ENCODE measurements at places on chromosomes 2 and 18. TPM values are rescaled to one million over a fixed set of nuclear protein-coding genes. Genes with fewer than 3 reads are reported as not detected.

SNTG2 gene
- 2.9 TPM for polyA plus RNA-seq

KCNE4 gene
- 12.8 TPM for polyA plus RNA-seq

IWS1 gene
- polyA plus RNA-seq = 79.4 TPM

IL36G gene
- 0.27 TPM for polyA plus RNA-seq

CD8B2 gene
- 0.15 TPM for polyA plus RNA-seq

CRYGA gene
- not detected for polyA plus RNA-seq

GLI2 gene
- 12.8 TPM for polyA plus RNA-seq

KCNF1 gene
- polyA plus RNA-seq = 1.2 TPM

- DNase-seq = no peak
Measured at GRCh38 chr2:97779141-97779540, 65.8 kb downstream of the ZAP70 start.

- no peak for DNase-seq
Measured at GRCh38 chr18:36149514-36150289, 20.0 kb downstream of the ELP2 start.

DNA sequence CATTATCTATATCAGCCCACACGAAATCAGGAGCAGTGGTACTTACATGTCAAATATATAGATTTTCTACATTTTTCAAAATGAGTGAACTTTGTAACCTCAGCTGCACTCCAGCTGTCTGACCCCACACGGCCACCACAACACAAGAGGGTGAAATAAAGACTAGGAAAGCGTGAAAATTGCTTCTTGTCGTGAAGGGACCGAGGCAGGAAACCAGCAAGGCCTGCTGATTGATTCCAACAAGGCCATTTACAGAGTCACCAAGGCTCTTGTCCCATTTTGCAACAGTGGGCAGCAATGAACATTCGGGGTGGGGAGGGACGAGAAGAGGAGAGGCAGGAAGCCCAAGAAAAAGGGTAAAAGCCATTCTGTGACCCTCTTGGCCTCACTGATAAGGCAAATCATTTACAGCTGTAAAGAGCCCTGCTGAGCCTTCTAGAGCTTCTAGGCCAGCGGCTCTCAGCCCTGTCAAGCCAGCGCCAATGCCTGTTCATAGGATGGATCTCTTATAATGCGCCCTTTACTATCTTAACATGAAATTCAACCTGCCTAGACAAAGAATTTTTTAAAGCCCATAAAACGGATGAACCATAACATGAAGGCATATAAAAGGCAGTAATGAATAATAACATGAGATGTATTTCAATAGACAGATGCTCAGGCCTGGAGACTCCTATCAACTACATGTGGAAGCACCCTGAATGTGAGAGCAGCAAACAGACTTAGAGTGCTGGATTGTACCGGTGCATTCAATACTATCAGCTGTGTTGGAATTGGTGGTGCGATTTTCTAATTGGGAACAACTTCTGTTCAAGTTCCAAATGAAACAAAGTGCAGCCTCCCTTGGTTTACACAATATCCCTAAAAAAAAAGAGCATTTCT, 269.0 kb downstream of the CDCA7 start:
- DNase-seq = no peak

DNA sequence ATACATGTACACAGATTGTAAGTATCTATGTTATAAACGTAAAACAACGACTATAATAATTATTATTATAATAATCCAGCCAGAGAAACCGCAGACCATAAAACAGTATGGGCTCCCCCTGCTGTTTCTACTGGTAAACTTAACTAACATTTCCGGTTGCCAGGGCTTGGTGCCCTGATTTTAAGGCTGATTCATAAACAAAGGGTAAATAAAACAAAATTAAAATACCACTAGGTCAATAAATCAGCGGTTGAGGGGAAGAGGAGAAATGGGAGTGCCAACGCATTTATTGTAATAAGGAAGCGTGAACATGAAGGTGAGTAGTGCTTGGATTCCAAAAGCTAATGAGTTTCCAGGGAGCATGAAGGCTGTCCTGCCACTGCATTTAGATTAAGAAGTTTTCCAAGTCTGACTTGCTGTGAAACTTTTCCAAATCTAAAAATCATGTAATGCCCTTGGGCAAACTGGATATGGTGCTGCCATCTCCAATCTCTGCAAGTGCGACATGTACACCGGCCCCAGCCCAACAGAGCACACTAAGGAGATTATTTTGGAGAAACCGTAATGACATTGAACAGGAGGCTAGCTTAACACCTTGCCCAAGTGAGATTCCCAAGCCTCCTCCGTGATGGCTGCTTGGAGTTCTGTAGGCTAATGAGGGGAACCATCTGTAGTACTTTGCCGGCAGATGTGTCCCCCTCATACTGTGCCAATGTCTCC, 50.7 kb upstream of the HNRNPA3 start:
- no peak for DNase-seq

GRCh38 chr2:33123216-33123615, 176.5 kb downstream of the LTBP1 start:
- DNase-seq = no peak

DNA sequence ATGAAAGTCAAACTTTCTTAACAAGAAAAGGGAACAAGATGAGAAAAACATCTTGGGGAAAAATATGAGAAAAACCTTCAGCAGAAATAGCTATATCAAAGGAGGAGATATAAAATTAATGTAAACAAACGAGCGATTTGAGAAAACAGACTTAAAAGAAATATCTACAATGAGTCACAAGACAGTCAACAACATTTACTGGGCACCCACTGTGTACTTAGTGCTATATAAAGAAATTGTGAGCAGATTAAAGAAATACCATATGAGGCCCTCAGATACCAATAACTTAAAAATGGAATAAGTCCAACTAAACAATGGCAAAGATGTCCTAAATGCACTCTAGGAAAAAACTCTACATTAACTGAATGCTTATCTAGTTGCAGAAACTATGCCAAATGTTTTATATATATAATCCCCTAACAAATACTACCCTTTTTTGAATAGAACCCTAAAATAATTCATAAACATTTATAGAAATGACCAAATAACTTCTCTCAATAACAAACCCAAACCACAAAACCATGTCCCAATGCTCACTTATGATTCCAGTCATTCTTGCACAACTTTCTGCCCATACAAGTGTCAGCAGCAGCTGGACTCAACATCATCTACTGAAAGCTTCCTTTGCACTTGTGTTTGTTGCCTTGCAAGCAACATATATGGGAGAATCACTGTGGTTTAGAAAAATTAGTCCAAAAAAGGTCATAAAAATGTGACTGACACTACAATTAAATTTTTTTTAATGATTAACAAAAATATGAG, 83.5 kb downstream of the COBLL1 start:
- DNase-seq = no peak

DNA sequence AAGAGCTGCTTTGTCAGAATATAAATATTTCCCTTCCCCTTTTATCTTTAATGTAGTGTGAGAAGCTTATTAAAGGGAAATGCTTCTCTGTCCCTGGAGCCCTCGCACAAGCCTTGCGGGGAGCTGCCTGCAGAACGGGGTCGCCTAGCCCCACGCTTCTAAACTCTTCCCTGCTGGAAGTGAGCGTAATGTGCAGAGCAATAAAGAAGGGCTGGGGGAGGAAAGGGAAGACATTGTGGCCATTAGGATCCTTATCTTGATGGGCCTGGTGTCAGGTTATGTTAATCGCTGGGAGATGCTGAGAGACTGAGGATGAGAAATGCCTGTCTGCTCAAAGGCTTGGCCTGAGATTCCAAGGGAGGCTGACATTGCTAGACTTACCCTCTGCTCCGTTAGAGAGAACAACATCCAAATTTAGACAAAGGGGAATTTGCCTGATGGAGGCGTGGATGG, 18.9 kb upstream of the FZD7 start:
- no peak for DNase-seq

DNA sequence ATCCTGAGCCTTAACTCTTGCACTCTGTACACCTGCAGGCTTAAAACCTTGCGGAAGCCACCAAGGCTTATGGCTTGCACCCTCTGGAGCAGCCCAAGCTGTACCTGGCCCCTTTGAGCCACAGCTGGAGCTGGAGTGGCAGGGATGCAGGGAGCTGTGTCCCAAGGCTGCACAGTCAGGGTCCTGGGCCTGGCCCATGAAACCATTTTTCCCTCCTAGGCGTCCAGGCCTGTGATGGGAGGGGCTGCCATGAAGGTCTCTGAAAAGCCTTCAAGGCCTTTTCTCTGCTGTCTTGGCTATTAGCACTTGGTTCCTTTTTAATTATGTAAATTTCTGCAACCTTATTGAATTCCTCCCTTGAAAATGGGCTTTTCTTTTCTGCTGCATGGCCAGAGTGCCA, 56.4 kb downstream of the FAM124B start:
- no peak for DNase-seq

DNA sequence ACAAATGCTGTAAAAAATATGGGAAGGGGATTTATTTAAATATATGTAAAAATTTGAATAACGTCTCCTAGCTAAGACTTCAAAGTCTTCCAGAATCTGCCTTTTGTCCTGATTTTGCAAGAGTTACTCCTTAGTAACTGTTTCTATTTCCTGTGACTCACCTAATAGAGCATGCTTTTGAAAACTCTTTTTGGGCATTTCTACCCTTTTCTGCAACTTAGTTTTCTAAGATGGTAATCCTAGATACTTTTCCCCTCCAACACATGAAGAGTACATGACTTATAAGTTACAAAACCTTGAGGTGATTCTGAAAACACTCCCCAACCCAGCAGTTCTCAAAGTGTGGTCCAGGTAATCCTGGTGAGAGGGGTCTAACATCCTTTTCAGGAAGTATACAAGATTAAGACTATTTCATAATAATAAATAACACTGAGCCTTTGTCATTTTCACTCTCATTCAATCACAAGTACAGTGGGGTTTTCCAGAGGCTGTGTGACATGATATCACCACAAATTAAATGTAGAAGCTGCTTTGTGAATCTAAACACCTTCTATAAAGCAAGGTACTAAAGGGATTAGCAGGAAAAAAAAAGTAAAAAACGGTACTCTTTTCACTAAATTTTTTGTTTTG, 31.9 kb downstream of the PPP4R3B start:
- DNase-seq = no peak

- DNase-seq = no peak
Measured at GRCh38 chr2:200463452-200463851, 46.4 kb downstream of the KCTD18 start.

- no peak for DNase-seq
Measured at GRCh38 chr2:132439703-132440398, 23.2 kb downstream of the GPR39 start.

- DNase-seq = no peak
Measured at GRCh38 chr18:24002479-24002878, 12.1 kb upstream of the TTC39C start.

GRCh38 chr2:133139847-133140533, 428.3 kb downstream of the NCKAP5 start:
- DNase-seq = no peak

GRCh38 chr2:44793322-44793870, 148.1 kb upstream of the SIX3 start:
- DNase-seq = peak; percentile 36

GRCh38 chr18:28256166-28256565, 79.2 kb upstream of the CDH2 start:
- no peak for DNase-seq

- no peak for DNase-seq
Measured at GRCh38 chr2:173989884-173990215, 24.7 kb upstream of the SP3 start.

GRCh38 chr2:25740810-25741381, 67.5 kb upstream of the DTNB start:
- DNase-seq = no peak

DNA sequence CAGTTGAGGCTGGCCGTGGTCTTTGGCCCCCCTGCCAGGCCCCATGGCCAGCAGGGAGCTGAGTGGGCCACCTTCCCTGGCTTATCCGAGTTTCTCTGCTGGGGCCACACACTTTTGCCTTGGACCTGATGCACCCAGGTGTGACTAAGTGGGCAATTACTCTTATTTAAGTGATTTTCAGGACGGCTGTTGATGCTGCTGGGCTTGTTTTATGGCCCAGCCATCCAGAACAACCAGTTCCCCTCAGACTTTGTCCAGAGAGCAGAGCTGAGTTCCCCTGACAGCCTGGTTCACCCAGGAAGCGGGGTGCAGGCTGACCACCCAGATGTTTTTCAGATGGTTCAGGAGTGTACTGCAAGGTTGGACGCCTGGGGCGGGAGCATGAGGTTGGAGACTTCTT, 68.8 kb downstream of the GLI2 start:
- DNase-seq = no peak

- no peak for DNase-seq
Measured at GRCh38 chr2:121085801-121086200, 199.2 kb downstream of the TFCP2L1 start.

DNA sequence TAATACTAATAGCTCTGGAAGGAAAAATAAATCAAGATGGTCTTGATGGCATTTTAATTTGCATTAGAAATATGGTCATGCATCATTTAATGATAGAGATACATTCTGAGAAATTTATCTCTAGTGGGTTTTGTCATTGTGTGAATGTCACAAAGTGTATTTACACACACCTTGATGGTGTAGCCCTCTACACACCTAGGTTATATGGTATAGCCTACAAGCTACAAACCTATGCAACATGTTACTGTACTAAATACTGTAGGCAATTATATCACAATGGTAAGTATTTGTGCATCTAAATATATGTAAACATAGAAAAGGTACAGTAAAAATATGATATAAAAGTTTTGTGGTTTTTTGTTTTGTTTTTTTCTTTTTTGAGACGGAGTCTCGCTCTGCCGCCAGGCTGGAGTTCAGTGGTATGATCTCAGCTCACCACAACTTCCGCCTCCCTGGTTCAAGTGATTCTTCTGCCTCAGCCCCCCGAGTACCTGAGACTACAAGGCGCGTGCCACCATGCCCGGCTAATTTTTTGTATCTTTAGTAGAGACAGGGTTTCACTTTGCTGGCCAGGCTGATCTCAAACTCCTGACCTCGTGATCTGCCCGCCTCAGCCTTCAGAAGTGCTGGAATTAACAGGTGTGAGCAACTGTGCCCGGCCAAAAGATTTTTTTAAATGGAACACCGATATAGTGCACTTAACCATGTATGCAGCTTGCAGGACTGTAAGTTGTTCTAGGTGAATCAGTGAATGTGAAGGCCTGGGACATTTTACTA, 83.7 kb upstream of the UBXN4 start:
- DNase-seq = no peak

GRCh38 chr2:172155752-172156151, 53.1 kb upstream of the DLX2 start:
- DNase-seq = no peak

DNA sequence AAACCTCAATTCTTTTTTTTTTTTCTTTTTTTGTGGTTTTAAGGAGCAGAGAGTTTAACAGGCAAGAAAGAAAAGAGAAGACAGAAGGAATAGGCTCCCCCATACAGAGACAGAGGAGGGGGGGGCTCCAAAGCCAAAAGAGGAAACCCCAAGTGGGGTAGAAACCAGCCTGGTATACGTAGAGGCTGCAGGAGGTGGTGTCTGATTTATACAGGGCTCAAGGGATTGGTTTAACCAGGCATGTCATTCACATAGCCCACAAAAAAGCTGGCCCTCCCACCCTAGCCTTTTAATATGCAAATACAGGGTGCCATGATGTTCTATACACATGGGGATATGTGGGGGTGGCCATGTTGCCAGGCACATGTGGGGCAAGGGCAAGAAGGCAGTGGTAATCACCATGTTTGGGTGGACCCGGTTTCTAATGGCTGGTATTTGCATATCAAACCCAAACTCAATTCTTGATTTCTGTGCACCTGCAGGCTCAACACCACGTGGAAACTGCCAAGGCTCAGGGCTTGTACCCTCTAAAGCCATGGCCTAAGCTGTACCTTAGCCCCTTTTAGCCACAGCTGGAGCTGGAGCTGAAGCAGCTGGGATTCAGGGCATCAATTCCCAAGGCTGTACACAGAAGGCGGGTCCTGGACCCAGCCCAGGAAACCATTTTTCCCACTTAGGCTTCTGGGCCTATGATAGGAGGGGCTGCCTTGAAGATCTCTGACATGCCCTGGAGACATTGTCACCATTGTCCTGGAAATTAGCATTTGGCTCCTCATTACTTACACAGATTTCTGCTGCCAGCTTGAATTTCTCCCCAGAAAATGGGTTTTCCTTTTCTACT, 170.3 kb downstream of the MAIP1 start:
- no peak for DNase-seq

Measured in renal cortex interstitium (tissue), 15 donors.